ENCODE measurements at places on chromosomes 7 and 10.

GRCh38 chr10:69214666-69215131 is 5.4 kb upstream of the HKDC1 start:
- DNase-seq = no peak

GRCh38 chr10:93993782-93994437 is at the start of gene PLCE1:
Gene PLCE1, plus strand, starts transcription at chr10:93993931. Its CDS starts 37,116 bp downstream, at chr10:94031047.
- peak; percentile 15 for DNase-seq

GRCh38 chr7:3013975-3014792 is 29.5 kb downstream of the CARD11 start:
- DNase-seq = no peak

- no peak for DNase-seq
Measured at GRCh38 chr7:55150709-55151451, 132.1 kb downstream of the EGFR start.

- DNase-seq = no peak
Measured at GRCh38 chr10:118915161-118915560, 114.4 kb upstream of the NANOS1 start.

GRCh38 chr7:102272075-102272916 is 14.4 kb upstream of the SH2B2 start:
- peak; percentile 70 for DNase-seq

GRCh38 chr7:87312215-87312865 is 33.1 kb upstream of the CROT start:
- peak; percentile 16 for DNase-seq

- DNase-seq = no peak
Measured at GRCh38 chr10:30675791-30676718, 46.5 kb upstream of the LYZL2 start.

Data from hippocampal formation (tissue), 2 donors.